ENCODE measurements at places on chromosomes 2 and 18. TPM values are rescaled to one million over a fixed set of nuclear protein-coding genes. Genes with fewer than 3 reads are reported as not detected.

The NT5C1B gene
- total RNA-seq: not detected

The ACKR3 gene
- 19.6 TPM for total RNA-seq

GRCh38 chr2:45973426-45973825, 322.0 kb downstream of the PRKCE start:
- DNase-seq: no peak
- no peak overlapping the region for H3K4me3 ChIP-seq
- no peaks in the 10 kb centered on the region for H3K36me3 ChIP-seq
- H3K27ac ChIP-seq: no peak overlapping the region
- no peaks in the 10 kb centered on the region for H3K27me3 ChIP-seq

The ALPI gene
- not detected for total RNA-seq

GRCh38 chr18:378079-378478, 110.2 kb upstream of the THOC1 start:
- H3K27me3 ChIP-seq: peaks cover 88% of the 10 kb centered on the region
- H3K36me3 ChIP-seq: no peaks in the 10 kb centered on the region
- no peaks in the 10 kb centered on the region for H3K4me1 ChIP-seq

The PAX8 gene
- 6.4 TPM for total RNA-seq

DNA sequence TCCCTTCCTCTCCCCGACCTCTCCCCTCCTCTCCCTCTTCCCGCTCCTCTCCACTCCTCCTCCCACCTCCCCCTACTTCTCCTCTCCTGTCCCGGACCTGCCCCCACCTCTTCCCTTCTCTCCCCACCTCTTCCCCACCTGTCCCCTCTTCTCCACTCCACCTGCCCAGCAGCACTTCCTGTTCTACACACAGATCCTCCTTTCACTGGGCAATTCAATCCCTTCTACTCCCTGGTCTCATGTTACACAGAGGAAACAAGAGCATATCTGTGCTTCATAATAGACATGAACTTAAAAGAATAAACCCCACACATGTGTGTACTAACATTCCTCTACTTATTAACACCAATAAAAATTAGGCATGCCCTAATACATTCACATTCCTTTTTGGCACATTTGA, 34.8 kb downstream of the TIMM21 start:
- DNase-seq: no peak
- H3K4me3 ChIP-seq: no peak overlapping the region
- H3K27me3 ChIP-seq: no peaks in the 10 kb centered on the region
- no peaks in the 10 kb centered on the region for H3K36me3 ChIP-seq
- H3K4me1 ChIP-seq: peaks cover 24% of the 10 kb centered on the region

The GPR35 gene
- 1.1 TPM for total RNA-seq

The DNER gene
- 0.28 TPM for total RNA-seq

DNA sequence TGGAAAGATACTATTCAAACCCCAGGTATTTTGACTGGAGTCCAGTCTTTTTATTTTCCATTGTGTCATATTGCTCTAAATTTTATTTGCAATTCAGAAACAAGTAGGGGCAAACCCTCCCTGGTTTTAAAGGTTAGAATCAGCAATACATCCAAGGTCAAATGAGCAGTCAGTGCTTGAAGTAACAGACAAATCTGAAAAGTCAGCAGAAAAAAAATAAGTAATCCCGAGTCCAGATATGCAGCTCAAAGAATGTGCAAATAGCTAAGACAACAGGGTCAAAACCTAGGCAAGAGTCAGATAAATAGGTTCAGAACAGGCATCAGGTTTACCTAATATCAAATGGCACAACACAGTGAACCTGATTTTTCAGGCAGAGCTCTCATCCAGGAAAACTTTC, 367.0 kb downstream of the STK39 start:
- no peaks in the 10 kb centered on the region for H3K4me1 ChIP-seq
- H3K27ac ChIP-seq: no peak overlapping the region
- no peak for DNase-seq

DNA sequence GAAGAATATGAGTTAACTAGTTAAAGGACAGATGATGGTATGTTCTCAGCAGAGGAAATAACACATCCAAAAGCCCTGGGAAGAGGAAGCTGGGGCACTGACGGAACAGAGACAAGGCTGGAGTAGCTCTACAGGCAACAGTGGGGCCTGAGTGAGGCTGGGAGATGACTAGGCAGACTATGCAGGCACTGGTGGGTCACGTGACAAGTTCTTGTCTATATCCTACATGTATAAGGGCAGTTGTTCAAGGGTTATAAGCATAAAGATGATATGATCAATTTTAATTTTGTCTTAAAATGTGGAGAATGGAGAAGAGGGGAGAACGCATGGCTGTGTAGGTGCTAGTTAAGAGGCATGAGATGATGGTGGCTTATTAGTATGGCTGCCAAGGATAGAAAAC, 68.6 kb downstream of the KCNS3 start:
- DNase-seq: no peak
- H3K27ac ChIP-seq: no peak overlapping the region
- H3K27me3 ChIP-seq: no peaks in the 10 kb centered on the region
- no peaks in the 10 kb centered on the region for H3K4me1 ChIP-seq
- no peaks in the 10 kb centered on the region for H3K36me3 ChIP-seq
- H3K4me3 ChIP-seq: no peak overlapping the region
